ENCODE measurements at places on chromosomes 2 and 18. TPM values are rescaled to one million over a fixed set of nuclear protein-coding genes. Genes with fewer than 3 reads are reported as not detected.

Gene DOCK10
- 334 TPM for total RNA-seq

Gene IL36G
- not detected for total RNA-seq

Gene PLGLB1
- total RNA-seq: 2.4 TPM

GRCh38 chr2:62270728-62271127 is 74.8 kb downstream of the B3GNT2 start:
- no peaks in the 10 kb centered on the region for H3K4me1 ChIP-seq
- no peak overlapping the region for H3K27ac ChIP-seq
- no peaks in the 10 kb centered on the region for H3K27me3 ChIP-seq
- H3K4me3 ChIP-seq: no peak overlapping the region
- H3K36me3 ChIP-seq: no peaks in the 10 kb centered on the region

DNA sequence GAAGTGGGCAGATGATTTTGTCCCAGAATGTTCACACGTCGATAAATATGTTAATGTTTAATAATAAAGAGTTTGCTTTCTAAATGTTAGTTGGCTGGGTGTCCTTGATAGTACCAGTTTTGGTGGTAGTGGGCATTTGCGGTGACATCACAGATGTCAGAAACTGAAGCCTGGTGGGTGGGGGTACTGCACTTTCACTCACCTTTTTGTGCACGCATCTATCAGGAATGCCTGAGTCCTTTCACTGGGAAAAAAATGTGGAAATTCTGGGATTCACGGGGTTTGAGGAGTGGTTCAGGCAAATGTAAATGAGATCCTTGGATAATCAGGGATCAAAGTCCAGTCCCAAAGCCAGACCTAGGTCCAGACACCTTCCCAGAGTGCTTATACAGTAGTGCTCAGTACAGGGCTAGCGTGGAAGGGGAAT is 3.2 kb downstream of the EPAS1 start:
- peak overlapping the region; percentile 82 for H3K4me3 ChIP-seq
- peaks cover 43% of the 10 kb centered on the region for H3K27me3 ChIP-seq

DNA sequence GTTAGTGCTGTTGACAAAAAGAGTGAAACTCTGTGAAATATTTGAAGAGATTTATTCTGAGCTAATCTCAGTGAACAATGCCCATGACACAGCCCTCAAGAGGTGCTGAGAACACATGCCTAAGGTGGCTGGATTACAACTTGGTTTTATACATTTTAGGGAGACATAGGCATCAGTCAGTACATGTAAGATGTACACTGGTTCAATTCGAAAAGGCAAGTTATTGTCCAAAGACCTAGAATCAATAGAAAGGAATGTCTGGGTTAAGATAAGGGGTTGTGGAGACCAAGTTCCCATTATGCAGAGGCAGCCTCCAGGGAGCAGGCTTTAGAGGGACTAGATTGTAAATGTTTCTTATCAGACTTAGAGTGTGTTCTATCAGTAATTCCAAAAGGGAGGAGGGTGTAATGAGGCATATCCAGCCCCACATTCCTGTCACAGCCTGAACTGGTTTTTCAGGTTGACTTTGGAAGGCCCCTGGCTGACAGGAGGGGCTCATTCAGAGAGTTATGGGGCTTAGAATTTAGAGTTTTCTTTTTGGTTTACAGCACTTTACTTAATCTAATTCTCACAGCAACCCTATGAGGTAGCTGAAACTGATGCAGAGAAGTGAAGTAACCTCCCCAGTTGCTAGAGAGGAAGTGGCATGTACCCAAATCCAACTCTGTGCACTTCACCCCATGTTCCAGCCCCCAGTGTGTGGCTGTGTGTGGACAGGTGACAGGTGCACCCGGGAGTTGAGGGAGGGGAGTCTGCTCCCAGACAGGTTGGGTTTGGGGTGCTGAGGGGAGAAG is 28.3 kb upstream of the ASAP2 start:
- H3K27ac ChIP-seq: no peak overlapping the region
- H3K27me3 ChIP-seq: peaks cover 12% of the 10 kb centered on the region
- no peaks in the 10 kb centered on the region for H3K36me3 ChIP-seq
- H3K4me1 ChIP-seq: no peaks in the 10 kb centered on the region
- no peak overlapping the region for H3K4me3 ChIP-seq
- no peak for DNase-seq

- peaks cover 32% of the 10 kb centered on the region for H3K36me3 ChIP-seq
- peaks cover 14% of the 10 kb centered on the region for H3K4me1 ChIP-seq
- DNase-seq: no peak
- no peak overlapping the region for H3K4me3 ChIP-seq
These were observed 85.5 kb upstream of the PGAP1 start for GRCh38 chr2:197011801-197012641.

DNA sequence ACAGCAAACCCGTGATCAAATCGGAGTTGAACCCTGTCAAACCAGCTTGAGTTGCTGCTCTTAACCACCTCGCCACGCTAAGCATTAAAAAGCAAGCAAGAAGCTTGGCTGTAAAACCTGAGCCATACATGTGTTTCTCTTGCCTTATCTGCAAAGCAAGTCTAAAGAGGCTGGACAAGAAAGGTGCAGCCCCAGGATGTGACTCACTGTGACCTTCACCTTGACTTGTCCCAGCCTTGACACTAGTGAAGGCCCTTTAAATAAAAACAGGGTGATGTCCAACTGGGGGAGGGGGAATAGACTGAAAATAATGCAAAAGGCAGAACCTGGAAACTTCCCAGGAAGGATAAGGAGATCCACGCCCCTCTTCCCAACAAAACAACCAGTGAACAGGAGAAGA is 127.6 kb upstream of the NPAS2 start:
- H3K36me3 ChIP-seq: peaks cover 20% of the 10 kb centered on the region
- no peaks in the 10 kb centered on the region for H3K4me1 ChIP-seq
- DNase-seq: no peak
- H3K27ac ChIP-seq: no peak overlapping the region
- H3K27me3 ChIP-seq: peaks cover 17% of the 10 kb centered on the region
- no peak overlapping the region for H3K4me3 ChIP-seq

GRCh38 chr18:33469699-33470098 is 29.2 kb upstream of the CCDC178 start:
- no peak overlapping the region for H3K27ac ChIP-seq
- no peak for DNase-seq
- no peaks in the 10 kb centered on the region for H3K27me3 ChIP-seq
- H3K4me3 ChIP-seq: no peak overlapping the region
- H3K36me3 ChIP-seq: no peaks in the 10 kb centered on the region
- H3K4me1 ChIP-seq: no peaks in the 10 kb centered on the region

DNA sequence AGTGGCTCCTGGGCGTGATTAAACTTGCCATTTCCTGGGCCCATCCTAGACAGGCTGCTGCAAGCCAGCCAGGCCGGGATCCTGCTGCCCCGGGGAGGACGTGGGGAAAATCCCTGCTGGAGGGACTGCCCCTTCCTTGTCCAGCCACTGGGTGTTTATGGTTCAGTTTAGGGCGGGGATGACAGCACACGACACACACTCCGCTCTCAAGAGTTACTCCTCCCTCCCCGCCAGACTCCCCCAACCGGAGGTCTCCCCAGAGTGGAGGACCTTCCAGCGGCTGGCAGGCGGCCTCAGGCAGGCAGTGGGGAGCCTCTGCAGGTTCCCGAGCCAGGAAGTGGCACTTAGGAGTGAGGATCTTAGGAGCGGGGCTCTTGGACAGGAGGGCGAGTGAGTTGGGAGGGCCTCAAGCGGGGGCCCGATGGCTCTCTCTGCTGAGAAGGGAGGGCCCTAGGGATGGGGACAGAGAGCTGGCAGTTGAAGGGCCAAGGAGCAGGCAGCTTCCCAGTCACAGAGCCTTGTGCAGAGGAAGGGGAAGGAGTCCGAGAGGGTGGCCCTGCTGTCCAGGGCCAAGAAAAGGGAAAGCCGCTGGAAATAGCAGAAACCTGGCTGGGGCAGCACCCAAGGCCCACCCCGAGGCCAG is 5.7 kb upstream of the GPR35 start:
- H3K4me3 ChIP-seq: peak overlapping the region; percentile 76
- H3K27ac ChIP-seq: peak overlapping the region; percentile 93
- peak; percentile 66 for DNase-seq
- no peaks in the 10 kb centered on the region for H3K36me3 ChIP-seq
- H3K4me1 ChIP-seq: peaks cover 58% of the 10 kb centered on the region

GRCh38 chr2:195337597-195337996 is 319.4 kb upstream of the SLC39A10 start:
- no peaks in the 10 kb centered on the region for H3K36me3 ChIP-seq
- H3K27ac ChIP-seq: no peak overlapping the region
- no peaks in the 10 kb centered on the region for H3K4me1 ChIP-seq
- peaks cover 4% of the 10 kb centered on the region for H3K27me3 ChIP-seq
- no peak for DNase-seq

GRCh38 chr18:77520767-77521166 is 271.1 kb downstream of the GALR1 start:
- no peak overlapping the region for H3K27ac ChIP-seq
- H3K36me3 ChIP-seq: no peaks in the 10 kb centered on the region
- no peaks in the 10 kb centered on the region for H3K27me3 ChIP-seq
- H3K4me3 ChIP-seq: no peak overlapping the region
- DNase-seq: no peak
- no peaks in the 10 kb centered on the region for H3K4me1 ChIP-seq

DNA sequence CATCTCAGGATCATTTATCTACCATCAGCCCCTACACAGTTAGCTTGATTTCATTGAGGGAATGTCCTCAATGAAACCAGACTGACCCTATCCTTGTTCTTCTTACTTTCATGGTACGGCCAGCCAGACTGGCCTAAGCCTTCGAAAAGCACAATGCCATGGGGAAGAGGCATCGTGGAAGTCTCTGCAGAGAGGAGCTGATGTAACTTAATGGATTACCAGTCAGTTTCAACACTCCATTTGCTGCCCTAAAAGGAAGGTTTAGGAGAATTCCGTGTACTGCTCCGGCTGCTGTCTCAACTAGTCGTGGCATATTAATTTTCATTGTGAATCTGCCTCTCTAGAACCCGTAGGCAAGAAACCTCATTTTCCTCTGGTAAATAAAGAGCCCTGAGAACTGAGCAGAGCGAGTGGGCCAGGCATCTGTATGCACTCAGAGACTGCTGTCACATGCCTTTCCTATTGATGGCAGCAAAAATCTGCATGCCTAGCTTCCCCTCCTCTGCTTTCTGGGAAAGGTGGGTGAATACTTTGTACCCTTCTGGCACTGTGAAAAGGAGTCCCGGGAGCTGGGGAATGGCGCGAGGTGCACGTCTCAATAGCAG is 184.9 kb downstream of the KLHL29 start:
- no peak for DNase-seq
- no peaks in the 10 kb centered on the region for H3K27me3 ChIP-seq
- H3K4me1 ChIP-seq: no peaks in the 10 kb centered on the region
- H3K27ac ChIP-seq: no peak overlapping the region
- H3K4me3 ChIP-seq: no peak overlapping the region
- H3K36me3 ChIP-seq: no peaks in the 10 kb centered on the region

GRCh38 chr18:54872681-54873080 is 44.4 kb downstream of the RAB27B start:
- H3K36me3 ChIP-seq: peaks cover 5% of the 10 kb centered on the region
- H3K4me3 ChIP-seq: no peak overlapping the region
- DNase-seq: no peak
- H3K27me3 ChIP-seq: no peaks in the 10 kb centered on the region
- H3K27ac ChIP-seq: no peak overlapping the region

- H3K4me1 ChIP-seq: no peaks in the 10 kb centered on the region
- H3K4me3 ChIP-seq: no peak overlapping the region
- no peaks in the 10 kb centered on the region for H3K36me3 ChIP-seq
- no peak overlapping the region for H3K27ac ChIP-seq
- no peak for DNase-seq
- H3K27me3 ChIP-seq: peaks cover 20% of the 10 kb centered on the region
These were observed 100.1 kb downstream of the PLCL1 start for GRCh38 chr2:197904446-197904845.

- H3K27me3 ChIP-seq: no peaks in the 10 kb centered on the region
- no peak overlapping the region for H3K4me3 ChIP-seq
- no peak overlapping the region for H3K27ac ChIP-seq
- DNase-seq: no peak
These were observed 31.5 kb downstream of the EHBP1 start for GRCh38 chr2:62736899-62737559.

DNA sequence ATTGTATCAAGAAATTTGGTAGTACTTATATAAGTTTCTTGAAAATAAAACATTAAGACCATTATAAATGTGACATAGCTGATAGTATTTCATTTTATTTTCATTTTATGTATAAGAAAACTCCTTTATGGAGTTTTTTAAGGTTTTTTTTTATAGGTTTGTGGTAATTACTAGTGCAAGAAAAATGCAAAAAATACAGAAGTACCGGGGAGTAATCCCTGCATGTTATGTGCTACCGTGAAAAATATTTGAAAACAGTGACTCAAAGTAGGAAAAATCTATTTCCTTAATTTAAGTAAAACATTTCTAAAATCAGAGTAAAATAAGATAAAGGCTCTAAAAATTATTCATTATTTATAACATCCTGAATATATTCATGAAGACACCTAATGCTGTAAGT is 21.6 kb downstream of the ZSWIM2 start:
- no peak for DNase-seq
- no peak overlapping the region for H3K27ac ChIP-seq
- no peaks in the 10 kb centered on the region for H3K4me1 ChIP-seq
- H3K27me3 ChIP-seq: no peaks in the 10 kb centered on the region
- H3K4me3 ChIP-seq: no peak overlapping the region

All from natural killer cell treated with Interleukin-12 subunit alpha and Interleukin-12 subunit beta and Interleukin-15 and Interleukin-18, amount 100 ng/mL, for 72 hours (primary cell).